ENCODE measurements at places on chromosomes 16 and 17. TPM values are rescaled to one million over a fixed set of nuclear protein-coding genes. Genes with fewer than 3 reads are reported as not detected.

The GFAP gene
- 3.7 TPM for total RNA-seq

The PERCC1 gene
- 0.35 TPM for total RNA-seq

The HS3ST3A1 gene
- total RNA-seq, result 0.57 TPM

The CES5A gene
- 0.51 TPM for total RNA-seq

The SPECC1 gene
- 10.5 TPM for total RNA-seq

Data from Right ventricle myocardium inferior (tissue), 1 donor.